A549 treated with AZD2906 at 1 μM for 4 hours (cell line): ENCODE measurements at places on chromosomes 4 and X. TPM values are rescaled to one million over a fixed set of nuclear protein-coding genes. Genes with fewer than 3 reads are reported as not detected.

Gene PRKX
- total RNA-seq, result 28.0 to 34.4 TPM (median 32.9 TPM) in 5 replicates

Gene ADH7
- total RNA-seq, result not detected in 5 replicates

Gene TMEM187
- 4.5 to 6.7 TPM (median 5.5 TPM) in 5 replicates for total RNA-seq

Gene TCEAL2
- not detected in 5 replicates for total RNA-seq

Gene WDR17
- 1.1 to 1.9 TPM (median 1.3 TPM) in 5 replicates for total RNA-seq

Gene HS6ST2
- 0.07 to 0.19 TPM (median 0.09 TPM) in 5 replicates for total RNA-seq

Gene ARMCX2
- total RNA-seq, result 0.06 to 0.08 TPM (median 0.08 TPM) in 3 of 5 replicates, not detected in the others
